Activated naive CD4-positive, alpha-beta T cell treated with anti-CD3 and anti-CD28 coated beads for 36 hours (primary cell): ENCODE measurements at places on chromosomes 6 and 20. TPM values are rescaled to one million over a fixed set of nuclear protein-coding genes. Genes with fewer than 3 reads are reported as not detected.

GRCh38 chr6:126643352-126643751, 303.4 kb downstream of the CENPW start:
- H3K27ac ChIP-seq, result no peak overlapping the region
- no peak overlapping the region for H3K4me3 ChIP-seq
- no peak for DNase-seq
- H3K27me3 ChIP-seq, result no peaks in the 10 kb centered on the region
- H3K4me1 ChIP-seq, result no peaks in the 10 kb centered on the region
- H3K36me3 ChIP-seq, result no peaks in the 10 kb centered on the region

SS18L1 gene
- total RNA-seq, result 18.0 TPM

DNA sequence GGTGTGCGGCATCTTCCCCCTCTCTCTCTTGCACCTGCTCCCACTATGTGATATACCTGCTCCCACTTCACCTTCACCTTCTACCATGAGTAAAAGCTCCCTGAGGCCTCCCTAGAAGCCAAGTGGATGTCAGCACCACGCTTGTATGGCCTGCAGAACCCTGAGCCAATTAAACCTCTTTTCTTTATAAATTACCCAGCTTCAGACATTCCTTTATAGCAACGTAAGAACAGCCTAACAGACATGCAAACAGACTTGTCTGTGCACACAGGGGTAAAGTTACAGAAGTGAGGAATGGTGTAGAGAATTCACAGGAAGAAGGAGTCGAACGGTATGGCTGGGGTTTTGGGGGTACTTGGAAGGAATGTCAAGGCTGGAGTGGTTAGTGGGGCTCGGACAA, 14.8 kb upstream of the TGM2 start:
- no peak overlapping the region for H3K27ac ChIP-seq
- no peak for DNase-seq
- H3K4me3 ChIP-seq, result no peak overlapping the region
- no peaks in the 10 kb centered on the region for H3K36me3 ChIP-seq
- peaks cover 4% of the 10 kb centered on the region for H3K27me3 ChIP-seq

- H3K27me3 ChIP-seq, result no peaks in the 10 kb centered on the region
- DNase-seq, result no peak
Measured at GRCh38 chr6:122422614-122423267, 23.3 kb downstream of the HSF2 start.

GINS1 gene
- 27.7 TPM for total RNA-seq

GRCh38 chr20:45052698-45053429, 48.1 kb downstream of the KCNS1 start:
- peaks cover 80% of the 10 kb centered on the region for H3K4me1 ChIP-seq
- DNase-seq, result peak; percentile 20
- H3K4me3 ChIP-seq, result no peak overlapping the region
- no peaks in the 10 kb centered on the region for H3K27me3 ChIP-seq
- H3K36me3 ChIP-seq, result peaks cover 26% of the 10 kb centered on the region

GRCh38 chr6:69343851-69344250, 453.0 kb downstream of the LMBRD1 start:
- no peaks in the 10 kb centered on the region for H3K27me3 ChIP-seq
- H3K27ac ChIP-seq, result no peak overlapping the region
- H3K4me1 ChIP-seq, result no peaks in the 10 kb centered on the region
- H3K36me3 ChIP-seq, result no peaks in the 10 kb centered on the region
- DNase-seq, result no peak
- H3K4me3 ChIP-seq, result no peak overlapping the region

DNA sequence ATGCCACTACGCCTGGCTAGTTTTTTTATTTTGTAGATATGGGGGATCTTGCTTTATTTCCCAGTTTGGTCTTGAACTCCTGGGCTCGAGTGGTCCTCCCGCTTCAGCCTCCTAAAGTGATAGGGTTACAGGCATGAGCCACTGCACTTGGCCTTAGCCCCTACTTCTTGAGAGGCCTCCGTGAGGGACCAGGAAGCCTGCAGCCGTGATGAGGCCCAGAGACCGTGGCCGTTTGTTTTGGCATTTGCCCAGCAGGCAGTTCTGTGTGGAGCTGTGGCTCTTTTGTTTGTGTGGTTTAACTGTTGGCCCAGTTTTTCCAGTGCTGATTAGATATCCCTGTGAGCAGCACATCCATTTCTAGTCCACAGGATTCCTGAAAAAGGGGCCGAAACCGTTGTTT, 39.8 kb downstream of the SRSF3 start:
- no peaks in the 10 kb centered on the region for H3K27me3 ChIP-seq
- H3K4me3 ChIP-seq, result no peak overlapping the region
- H3K36me3 ChIP-seq, result no peaks in the 10 kb centered on the region
- no peak overlapping the region for H3K27ac ChIP-seq

SLC4A11 gene
- 0.72 TPM for total RNA-seq

- H3K36me3 ChIP-seq, result no peaks in the 10 kb centered on the region
- peaks cover 5% of the 10 kb centered on the region for H3K27me3 ChIP-seq
- peaks cover 26% of the 10 kb centered on the region for H3K4me1 ChIP-seq
- no peak overlapping the region for H3K4me3 ChIP-seq
- peak; percentile 3 for DNase-seq
Measured at GRCh38 chr6:36695414-36695813, 2.2 kb upstream of the RAB44 start.

- no peak overlapping the region for H3K4me3 ChIP-seq
- peaks cover 7% of the 10 kb centered on the region for H3K27me3 ChIP-seq
- DNase-seq, result no peak
- H3K27ac ChIP-seq, result no peak overlapping the region
- H3K36me3 ChIP-seq, result no peaks in the 10 kb centered on the region
Measured at GRCh38 chr6:88266126-88266525, 100.0 kb upstream of the CNR1 start.
